OCI-M1 (cell line): ENCODE measurements at places on chromosomes 16 and 17.

DNA sequence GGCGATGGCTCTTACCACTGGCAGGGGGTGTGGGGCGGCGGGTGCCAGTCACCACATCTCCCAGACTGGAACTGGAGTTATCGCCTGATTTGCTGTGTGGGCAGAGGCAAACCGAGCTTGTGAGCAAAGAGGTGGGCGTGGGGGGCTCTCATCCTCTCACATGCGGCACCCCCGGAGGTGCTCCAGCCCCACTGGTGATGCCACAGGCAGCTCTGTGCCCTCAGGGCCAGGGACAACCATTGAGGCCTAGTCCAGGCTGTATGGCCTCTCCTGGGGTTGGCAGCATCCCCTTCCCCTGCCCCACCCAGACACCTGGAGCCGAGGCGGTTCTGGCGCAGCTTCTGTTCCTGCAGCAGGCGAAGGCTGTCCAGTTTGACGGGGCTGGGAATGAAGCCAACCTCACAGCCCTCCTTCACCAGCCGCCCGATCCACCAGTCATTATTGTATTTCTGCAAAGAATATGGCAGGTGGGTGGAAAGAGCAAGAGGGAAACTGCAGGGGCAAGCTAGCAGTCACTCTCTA is 10.9 kb downstream of the CACNB1 start:
- DNase-seq = no peak

DNA sequence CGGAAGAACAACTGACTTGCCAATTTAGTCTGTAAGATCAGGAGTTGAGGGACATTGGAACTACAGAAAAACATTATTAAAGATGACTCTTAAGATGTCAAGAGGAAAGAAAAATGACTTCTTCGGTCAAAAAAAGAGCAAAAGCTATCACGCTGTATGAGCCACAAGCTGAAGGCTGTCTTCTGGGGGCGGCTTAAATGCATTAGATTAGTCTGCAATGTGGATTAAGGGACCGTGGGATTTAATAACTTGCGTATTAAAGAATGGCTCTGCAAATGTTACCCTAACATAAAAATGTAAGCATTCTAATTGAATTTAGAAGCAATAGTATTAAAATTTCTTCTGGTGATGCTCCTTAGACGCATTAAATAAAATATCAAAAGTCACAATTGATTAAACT is 108.6 kb downstream of the PITPNC1 start:
- no peak for DNase-seq

- DNase-seq = no peak
These were observed 265.5 kb upstream of the CCL2 start for GRCh38 chr17:33989361-33990148.

DNA sequence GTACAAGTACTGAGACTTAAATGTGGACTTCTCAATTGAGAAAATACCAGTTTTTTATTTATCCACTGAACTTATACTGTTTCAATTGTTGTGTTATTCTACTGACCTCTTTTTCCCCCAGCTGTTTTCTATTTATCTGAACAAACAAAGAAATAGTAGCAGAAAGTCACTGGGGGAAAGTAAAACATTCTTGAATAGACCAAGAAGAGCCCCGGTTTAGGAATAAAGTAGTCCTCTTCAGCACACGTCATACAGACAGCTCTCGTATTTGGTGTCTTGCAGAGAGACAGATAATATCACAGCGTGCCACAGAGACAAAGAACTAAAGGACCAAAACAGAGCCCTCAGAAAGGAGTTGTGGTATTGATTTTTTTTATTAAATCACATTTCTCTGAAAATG is 1159.1 kb upstream of the CDH8 start:
- peak; percentile 1 for DNase-seq

DNA sequence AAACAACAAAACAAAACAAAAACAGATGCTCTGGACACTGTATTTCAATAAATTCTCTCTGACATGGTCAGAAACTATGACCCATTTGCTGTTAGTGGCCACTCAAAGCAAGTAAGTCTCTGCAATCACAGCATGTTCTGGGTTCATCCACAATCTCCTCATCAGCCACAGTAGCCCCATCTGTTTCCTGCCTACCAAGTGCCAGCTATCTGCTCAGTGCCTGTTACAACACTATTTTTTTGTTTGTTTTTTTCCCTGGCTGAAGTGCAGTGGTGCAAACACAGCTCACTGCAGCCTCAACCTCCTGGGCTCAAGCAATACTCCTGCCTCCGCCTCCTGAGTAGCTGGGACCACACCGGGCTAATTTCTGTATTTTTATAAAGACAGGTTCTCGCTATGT is 137.9 kb downstream of the SOX9 start:
- DNase-seq = no peak

DNA sequence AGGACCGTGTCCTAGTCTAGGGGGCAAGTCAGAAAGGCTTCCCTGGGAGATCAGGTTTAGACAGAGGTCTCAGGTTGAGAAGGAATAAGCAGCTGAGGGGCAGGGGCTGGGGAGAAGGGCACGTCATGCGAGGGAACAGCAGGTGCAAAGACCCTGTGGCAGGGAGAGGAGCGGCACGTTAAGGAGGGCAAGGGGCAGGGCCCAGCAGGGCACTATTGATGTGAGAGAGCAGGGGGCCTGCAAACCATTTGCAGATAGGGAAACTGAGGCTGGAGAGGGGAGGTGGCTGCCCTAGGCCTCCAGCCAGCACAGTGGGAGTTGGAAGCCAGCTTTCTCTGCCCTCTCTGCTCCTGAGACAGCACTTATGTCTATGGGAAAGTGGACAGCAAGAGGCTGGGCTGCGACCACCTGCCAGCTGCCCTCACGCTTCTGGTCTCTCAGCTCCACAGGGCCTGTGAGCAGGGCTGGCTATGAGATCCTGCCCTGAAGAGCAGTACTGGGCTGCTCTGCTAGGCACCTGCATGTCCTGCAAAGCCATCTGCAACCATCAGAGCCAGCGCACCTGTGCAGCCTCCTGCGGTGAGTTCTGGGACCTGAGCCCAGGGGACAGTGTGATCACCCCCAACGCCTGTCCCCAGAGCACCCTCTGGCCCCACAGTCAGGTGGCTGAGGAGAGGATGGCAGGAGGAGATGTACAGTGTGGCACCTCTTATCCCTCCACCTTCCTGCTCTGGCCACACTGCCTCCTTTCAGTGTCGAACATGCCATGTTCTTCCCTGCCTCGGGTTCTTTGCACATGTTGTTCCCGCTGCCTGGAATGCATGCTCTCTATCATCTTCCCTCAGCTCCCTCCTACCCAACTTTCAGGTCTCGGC is 61.5 kb downstream of the USP22 start:
- no peak for DNase-seq
